ENCODE measurements at places on chromosomes 6 and 20.

DNA sequence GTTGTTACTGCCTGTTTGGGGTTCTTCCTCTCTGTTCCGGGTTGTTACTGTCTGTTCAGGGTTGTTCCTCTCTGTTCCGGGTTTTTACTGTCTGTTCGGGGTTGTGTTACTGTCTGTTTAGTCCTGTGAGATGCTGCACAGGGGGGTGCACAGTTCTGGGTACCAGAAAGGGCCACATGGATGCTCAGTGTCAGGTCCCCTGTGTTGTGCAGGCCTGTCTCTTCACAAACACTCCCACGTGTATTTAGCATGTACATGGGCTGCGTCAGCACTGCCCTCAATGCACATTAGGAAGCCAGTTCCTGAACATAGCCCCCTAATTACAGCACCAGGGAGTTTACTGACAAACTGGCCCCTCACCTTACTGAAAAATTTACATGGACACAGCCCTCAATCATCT is 118.5 kb downstream of the DLL1 start:
- DNase-seq, result no peak

- DNase-seq, result no peak
Observed at GRCh38 chr6:167475947-167476346, 151.1 kb downstream of the TTLL2 start.

GRCh38 chr20:58054082-58054779 is 174.2 kb downstream of the ANKRD60 start:
- no peak for DNase-seq

DNA sequence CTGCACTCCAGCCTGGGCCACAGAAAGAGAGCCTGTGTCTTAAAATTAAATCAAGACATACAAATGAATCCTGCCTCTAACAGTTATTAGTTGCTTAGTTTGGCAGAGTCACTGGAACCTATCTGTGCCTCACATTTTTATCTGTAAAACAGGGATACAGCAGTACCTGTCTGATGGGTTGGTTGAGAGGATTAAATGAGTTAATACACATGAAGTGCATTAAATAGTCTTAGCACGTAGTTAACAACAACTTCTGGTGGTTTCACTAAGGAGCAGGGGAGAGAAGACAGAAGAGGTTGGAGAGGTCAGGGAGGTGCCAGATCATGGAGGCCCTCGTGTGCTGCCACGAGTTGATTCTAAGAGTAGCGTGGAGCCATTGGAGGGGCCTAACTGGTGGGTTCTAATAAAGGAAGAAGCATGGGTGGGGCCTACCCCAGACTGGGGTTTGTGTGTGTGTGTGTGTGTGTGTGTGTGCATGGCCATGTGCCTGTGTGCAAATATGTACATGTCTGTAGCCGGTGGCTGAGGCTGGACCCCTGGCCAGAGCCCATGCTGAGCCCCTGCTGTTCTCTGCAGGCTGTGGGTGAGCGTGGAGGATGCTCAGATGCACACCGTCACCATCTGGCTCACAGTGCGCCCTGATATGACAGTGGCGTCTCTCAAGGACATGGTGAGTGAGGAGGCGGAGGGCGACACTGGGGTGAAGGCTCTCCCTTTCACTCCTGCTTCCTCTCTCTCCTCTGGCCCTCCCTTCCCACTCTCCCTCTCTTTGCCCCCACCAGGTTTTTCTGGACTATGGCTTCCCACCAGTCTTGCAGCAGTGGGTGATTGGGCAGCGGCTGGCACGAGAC is 9.1 kb downstream of the RBCK1 start:
- no peak for DNase-seq

DNA sequence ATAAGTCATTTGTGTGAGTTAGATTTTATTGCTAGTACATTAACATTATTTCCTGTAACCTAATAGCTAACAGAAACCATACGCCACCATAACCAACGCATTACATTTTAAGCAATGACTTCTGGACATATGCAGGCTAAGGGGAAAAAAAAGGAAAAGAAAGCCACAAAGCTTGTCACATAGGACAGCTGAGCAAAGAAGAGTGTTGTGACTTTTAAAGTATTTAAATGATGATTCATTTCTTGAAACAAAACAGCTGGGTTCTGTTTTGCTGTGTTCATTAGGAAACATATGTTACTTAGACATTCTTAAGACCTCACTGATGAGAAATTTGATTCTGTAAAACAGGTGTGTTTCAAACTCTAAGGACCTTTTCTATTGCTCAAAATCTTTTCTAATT is 171.4 kb downstream of the COL9A1 start:
- DNase-seq, result no peak

- no peak for DNase-seq
Observed at GRCh38 chr6:15512126-15512525, 150.7 kb downstream of the DTNBP1 start.

GRCh38 chr20:58666702-58667101 is 15.6 kb downstream of the STX16 start:
- DNase-seq, result no peak
